ENCODE measurements at places on chromosomes 2 and 18.

DNA sequence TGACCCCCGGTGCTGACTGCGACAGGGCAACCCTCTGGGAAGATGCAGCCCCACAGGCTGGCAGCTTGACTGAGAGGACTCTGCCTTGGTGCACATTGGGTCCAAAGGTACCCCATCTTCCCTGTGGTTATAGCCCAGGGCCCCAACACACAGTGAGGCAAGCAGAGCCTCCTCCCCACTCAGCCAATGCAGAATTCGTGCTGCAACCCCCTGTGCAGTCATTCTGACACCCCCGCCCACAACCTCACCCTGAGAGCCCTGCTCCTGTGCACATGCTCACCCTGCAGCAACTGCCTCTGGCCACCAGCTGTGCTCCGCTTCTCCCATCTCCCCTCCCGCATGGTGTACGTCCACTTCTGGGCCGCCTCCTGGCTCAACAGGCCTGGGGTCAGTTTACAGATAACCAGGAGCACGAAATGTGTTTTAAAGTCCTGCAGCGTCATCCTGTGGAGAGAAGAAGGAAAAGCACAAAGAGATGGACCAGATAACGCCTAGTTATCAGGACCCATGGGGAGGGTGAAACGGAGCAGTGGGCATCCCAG, 24.4 kb downstream of the CAPN14 start:
- DNase-seq = no peak

DNA sequence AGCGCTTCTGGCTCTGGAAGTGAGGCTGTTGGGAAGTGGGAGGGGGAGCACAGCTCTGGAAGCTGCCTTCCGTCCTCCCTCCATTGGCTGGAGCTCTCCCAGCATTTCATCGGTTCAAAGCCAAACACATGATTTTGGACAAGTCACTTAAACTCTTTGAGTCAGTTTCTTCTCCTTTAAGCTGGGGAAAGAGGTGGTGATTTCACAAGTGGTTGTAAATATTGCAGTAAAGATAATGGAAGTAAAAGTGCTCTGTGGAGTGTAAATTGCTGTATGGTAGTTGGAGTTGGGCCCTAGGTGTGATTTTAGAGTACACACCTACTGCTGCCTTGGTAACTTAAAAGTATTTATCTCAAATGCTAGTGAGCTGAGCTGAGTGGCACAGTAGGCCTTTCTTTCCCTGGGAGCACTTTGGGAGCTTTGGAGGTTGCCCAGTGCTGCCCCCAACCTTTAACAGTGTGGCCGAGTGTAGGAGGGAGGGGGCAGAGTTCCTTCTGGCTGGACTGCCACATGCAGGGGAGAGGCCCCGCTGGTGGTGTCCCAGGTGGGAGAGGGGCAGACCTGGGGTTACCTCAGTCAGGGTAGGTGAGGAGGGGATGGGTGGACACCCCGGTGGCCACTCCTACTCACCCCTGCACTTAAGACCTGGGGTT, 54.7 kb downstream of the ASAP2 start:
- DNase-seq = peak; percentile 58

DNA sequence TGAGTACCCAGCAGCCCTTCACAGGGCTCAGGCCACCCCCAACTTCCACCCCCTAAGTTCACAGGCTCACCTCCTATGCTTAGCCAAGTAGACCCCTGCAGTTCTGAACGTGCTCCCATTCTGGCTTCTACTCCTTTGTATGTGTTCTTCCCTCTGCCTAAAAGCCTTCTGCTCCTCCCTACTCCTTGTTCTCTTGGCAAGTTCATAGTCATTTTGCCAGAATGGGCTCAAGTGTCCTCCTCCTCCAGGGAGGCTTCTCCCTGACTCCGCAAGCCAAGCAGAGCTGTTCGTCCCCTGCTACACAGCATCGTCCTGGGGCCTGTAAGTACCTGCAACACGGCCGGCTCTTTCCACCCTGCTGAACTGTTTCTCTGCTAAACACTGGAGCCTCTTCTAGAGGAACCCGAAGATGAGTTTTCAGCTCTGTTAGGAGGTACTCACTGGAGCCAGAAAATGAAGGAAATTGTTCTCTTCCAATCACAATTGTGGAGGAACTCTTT, 14.6 kb upstream of the CETN1 start:
- DNase-seq = no peak

- no peak for DNase-seq
Observed at GRCh38 chr2:144379851-144380311, 140.0 kb downstream of the ZEB2 start.

- peak; percentile 91 for DNase-seq
Observed at GRCh38 chr18:68623342-68623741, 91.6 kb downstream of the TMX3 start.

- peak; percentile 12 for DNase-seq
Observed at GRCh38 chr2:228777855-228778355, 493.2 kb downstream of the PID1 start.
